ENCODE measurements at places on chromosomes 12 and 14.

DNA sequence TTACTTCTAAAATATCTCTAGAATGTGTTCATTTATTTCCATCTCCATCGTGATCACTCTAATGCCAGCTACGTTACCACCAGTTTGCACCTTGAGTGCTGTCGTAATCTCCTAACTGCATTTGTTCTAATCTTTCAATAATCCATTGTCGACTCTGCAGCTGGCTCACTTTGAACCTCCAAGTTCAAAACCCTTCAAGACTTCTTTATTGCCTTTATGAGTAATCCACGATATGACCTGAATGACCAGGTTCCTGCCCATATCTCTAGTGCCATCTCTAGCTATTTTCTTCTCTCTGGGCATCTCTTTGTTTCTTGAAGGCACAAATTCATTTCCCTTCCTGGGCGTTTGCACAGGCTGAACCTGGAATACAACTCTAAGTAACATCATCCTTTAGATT, 76.7 kb downstream of the SRGAP1 start:
- DNase-seq, result no peak

DNA sequence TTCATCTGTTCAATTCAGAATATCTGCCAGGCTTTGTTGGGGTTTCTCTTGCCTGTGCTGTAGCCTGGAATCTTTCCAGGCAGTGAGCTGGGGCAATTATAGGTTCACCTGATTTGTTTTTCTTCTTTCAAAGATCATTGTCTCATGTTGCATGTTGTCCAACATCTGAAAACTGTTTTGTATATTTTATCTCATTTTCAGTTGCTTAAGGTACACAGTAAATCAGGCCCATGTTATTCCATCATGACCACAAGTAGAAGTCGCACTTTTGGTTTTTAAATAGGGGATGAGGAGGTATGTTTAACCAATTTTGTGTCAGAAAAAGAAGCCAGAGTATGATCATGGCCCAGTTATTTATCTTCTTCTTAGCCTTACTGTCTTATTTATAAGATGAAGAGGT, 24.9 kb upstream of the FUT8 start:
- no peak for DNase-seq

GRCh38 chr14:69719501-69719951, 47.4 kb upstream of the SRSF5 start:
- no peak for DNase-seq

- DNase-seq, result no peak
Measured at GRCh38 chr12:27902651-27903050, 69.9 kb downstream of the PTHLH start.

GRCh38 chr12:63420206-63420644, 248.1 kb downstream of the DPY19L2 start:
- peak; percentile 14 for DNase-seq

DNA sequence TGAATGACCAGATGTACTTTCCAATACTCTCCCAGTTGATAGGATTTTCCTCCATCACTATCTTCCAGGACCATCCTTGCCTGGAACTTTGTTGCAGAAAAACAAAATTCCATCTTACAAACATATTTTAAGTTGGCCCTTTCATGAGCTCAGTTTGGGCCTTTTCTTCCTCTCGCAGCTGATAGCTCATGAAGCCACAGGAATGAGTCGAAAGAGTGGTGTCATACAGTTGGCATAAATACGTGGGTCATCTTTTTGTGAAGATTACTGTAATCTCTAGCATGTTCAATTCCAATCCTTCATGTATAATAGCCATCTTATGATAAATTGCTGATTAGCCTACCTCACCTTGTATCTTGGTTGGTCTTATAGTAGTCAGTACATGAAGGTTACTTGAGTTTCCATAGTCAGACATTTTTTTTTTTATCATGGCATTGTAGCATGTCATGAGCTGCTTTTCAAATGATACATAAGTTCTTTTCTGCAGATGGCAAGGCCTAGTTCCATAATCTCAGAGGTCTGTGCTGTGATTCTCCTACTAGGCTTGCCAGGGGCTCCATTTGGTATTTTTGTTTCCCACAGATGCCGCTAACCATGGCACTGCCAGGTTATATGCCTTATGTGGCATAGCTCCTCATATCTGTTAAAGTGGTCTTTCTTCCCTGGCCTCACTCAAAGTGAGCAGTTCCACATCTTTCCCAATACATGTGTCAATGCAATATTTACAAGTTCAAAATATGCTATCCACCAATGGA, 380.6 kb upstream of the DCN start:
- DNase-seq, result no peak

DNA sequence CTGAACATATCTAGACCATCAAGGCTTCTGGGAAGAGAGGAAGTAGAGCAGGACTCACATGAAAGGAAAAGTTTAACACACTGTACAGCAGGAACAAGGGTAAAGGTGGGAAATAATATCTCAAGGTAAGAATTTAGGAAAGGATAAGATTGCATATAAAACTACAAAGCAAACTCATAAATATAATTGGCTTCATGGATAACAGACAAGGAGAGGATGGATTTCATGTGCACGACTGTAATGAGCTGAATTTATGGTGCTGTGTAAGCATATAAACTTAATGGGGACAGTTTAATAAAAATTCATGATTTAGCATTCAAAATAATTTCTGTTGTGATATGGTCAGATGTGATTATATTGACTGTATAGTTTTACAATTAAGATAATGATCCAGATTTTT, 298.0 kb downstream of the GXYLT1 start:
- no peak for DNase-seq

DNA sequence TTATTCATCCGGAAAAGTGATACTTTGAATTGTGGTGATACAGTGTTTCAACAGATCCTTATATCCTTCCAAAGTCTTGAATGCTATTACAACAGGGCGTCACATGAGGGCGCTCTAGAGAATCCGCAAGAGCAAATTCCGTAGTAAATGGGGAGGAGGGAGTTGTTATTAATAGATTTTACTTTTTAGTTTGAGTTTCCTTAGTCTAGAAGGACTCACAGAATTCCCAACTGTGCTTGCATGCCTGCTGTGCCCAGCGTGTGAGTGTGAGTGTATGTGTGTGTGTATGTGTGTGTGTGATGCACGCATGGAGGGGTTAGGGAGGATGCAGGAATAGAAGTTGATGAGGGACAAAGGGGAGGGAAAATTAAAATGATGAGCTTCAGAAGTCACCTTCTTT, 375.3 kb downstream of the C12orf75 start:
- DNase-seq, result no peak

GRCh38 chr12:3227076-3227975, 150.1 kb downstream of the TSPAN9 start:
- DNase-seq, result no peak

DNA sequence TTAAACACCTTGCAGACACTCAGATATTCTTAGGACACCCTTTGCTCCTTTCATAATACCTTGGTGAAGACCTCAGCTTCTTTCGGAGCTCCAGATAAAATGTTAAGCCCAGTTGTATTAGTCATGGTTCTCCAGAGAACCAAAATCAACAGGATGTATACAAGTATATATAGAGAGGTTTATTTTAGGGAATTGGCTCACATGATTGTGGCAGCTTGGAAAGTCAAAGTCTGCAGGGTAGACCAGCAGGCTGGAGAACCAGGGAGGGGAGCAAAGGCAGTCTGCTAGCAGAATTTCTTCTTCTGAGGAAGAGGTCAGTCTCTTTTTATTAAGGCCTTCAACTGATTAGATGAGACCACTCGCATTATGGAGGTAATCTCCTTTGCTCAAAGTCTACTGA, 6.9 kb upstream of the IGF1 start:
- DNase-seq, result no peak

- no peak for DNase-seq
Measured at GRCh38 chr14:24119691-24120090, 4.9 kb upstream of the NRL start.

- peak; percentile 35 for DNase-seq
Measured at GRCh38 chr14:72892879-72893635, 844 bp downstream of the DPF3 start.

DNA sequence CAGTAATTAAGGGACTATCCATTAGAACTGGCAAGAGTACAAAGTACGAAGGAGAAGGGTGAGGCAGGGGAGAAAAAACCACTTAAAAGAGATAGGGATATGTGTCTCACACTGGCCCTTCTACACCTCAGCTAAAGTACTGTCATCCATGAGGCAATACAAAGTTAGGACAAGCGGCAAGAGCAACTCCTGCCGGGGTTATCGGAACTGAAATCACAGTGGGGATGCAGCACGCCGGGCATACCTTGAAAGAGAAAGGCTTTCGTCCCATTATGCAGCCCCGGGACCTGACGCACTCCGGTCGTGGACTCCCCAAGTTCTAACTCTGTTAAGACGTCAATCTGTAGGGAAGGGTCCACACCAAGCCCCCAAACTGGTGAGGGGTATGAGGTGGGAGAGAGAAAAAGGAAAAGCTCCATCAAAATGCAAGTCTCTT, 1.1 kb downstream of the NELL2 start:
- DNase-seq, result no peak

GRCh38 chr12:93197067-93197593, 180.6 kb upstream of the NUDT4 start:
- no peak for DNase-seq

DNA sequence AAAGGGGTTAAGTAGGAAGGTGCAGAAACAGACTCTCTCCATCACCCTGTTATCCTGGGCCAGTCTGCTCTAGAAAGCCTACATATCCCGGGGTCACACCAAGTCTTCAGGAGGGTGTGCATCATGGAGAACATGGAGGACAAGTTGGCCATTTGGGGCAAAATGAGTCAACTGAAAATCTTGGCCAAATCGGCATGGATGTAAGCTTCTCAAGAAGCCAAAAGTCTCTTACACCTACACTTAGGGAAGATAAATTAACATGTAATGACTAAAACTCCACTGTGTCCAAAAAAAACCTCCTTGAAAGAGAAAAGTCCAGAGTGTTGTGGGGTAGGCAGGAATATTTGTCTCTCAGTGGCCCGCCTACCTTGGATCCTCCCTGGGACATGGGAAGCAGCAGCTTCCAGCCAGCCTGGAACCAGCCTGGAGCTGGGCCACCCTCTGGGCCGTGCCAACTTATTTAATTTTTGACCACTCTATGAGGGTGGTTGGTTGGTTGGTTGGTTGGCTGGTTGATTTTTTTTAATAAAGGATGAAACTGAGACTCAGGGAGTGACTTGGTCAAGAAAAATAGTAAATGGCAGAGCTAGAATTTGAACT, 17.9 kb upstream of the TC2N start:
- no peak for DNase-seq

- DNase-seq, result no peak
Measured at GRCh38 chr12:24960222-24960855, 11.4 kb upstream of the BCAT1 start.

DNA sequence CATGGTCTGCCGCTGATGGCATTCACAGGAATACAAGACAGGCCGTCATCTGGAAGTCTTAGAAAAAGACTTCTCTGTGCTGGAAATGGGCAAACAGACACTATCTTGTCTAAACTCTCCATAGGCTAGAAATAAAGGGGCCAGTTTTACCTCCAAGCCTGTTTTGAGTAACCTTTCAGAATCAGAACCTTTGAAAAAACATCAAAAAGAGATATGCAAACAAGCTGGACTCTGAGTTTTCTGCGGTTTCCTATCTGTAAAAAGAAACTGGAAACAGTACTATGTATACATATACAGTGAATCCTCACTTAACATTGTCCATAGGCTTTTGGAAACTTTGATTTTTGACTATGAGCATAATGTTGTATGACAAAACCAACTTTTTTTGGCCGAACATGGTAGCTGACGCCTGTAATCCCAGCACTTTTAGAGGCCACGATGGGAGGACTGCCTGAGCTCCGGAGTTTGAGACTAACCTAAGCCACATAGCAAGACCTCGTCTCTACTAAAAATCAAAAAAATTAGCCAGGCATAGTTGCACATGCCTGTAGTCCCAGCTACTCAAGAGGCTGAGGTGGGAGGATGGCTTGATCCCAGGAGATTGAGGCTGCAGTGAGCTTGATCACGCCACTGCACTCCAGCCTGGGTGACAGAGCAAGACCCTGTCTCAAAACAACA, 92.9 kb upstream of the MAX start:
- no peak for DNase-seq

DNA sequence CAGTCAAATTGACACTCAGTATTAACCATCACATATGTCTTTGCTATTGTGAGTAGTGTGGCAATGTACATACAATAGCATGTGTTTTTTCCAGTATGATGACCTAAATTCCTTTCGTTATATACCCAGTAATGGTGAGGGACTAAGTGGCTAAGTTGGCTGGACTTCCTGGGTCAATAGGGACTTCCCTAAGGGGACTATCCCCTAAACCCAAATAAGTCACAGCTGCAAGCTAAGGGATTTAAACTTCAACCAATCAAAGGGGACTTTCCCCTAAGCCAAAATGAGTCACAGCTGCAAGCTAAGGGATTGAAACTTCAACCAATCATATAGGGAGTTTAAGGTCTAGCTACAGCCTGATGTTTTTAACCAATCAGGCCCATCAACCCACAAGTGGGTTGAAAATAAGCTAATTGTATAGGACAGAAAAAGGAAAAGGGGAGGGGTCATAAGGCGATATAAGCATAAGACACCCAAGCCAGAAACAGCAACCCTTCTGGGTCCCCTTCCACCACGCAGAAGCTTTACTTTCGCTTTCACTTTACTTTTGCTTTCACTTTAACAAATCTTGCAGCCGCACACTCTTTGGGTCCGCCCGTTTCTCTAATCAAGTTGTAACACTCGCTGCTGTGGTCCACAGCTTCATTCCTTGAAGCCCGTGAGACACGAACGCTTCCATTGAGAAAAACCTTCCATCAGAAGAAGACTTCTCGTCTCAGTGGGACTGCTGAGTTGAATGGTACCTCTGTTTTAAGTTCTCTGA, 404.4 kb downstream of the FLRT2 start:
- DNase-seq, result peak; percentile 13

GRCh38 chr14:68523989-68524725, 268.7 kb downstream of the ZFP36L1 start:
- DNase-seq, result no peak

GRCh38 chr14:92792885-92793284, 1.2 kb upstream of the GOLGA5 start:
- no peak for DNase-seq

DNA sequence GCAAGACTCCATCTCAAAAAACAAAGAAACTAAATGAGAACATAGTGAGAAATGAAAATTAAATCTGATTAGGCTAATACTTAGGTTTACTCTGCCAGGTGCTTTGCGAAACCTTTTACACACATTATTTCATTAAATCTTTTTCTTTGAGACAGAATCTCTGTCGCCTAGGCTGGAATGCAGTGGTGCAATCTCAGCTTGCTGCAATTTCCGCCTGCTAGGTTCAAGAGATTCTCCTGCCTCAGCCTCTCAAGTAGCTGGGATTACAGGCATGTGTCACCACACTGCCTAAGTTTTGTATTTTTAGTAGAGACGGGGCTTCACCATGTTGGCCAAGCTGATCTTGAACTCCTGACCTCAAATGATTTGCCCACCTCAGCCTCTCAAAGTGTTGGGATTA, 21.9 kb upstream of the EEA1 start:
- no peak for DNase-seq

- no peak for DNase-seq
Measured at GRCh38 chr12:121214855-121215745, 5.2 kb downstream of the P2RX4 start.

DNA sequence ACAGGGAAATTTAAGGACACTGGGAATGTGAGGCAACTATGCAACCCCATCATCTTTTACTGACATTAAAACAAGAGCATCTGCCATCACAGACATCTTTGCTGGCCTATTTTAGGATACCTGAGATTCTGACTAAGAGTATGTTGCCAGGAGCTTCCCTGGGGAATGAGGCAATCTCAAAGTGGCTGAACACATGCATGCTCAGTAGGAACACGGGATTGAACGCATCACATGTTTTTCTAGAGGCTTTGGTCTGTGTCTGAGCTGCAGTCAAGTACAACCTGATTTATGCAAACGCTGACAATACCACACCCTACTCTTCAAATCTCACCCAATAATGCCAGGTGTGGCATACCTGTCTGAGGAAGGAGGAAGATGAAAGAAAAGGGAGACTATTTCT, 416.5 kb downstream of the NELL2 start:
- DNase-seq, result no peak

All from GM12891 (cell line).